Choroid plexus epithelial cell (primary cell): ENCODE measurements at places on chromosomes 16 and 17.

DNA sequence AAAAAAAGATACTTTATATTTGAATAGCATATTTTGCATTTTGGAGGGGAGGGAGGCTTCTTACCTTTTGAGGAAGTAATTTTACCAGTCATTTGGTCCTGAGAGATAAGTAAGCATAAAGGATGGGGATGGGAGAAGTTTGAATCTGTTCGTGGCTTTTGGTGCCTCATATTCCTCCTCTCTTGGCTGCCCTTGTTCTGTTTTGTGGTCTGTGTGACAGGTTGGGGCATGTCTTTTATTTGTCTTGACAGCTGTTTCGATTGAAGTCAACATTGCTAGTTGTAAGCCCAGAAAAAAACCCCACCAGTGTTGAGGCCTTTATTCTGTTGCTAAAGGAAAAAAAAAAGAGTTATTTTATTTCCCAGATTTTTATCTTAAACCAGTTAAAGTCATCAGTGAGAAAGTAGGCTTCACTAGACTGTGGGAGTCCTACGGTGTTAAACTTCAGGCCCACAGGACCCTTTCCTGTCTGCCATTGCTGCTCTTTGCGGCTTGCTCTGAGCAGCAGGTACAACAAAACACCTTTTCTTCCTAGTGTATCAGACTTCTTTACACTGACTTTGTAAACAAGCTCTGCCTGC lies 11.4 kb downstream of the SLC7A6 start:
- no peak for DNase-seq

- DNase-seq, result no peak
Observed at GRCh38 chr16:85424260-85425073, 188.7 kb upstream of the GSE1 start.

GRCh38 chr17:56866076-56866475 lies 32.1 kb downstream of the DGKE start:
- no peak for DNase-seq

- DNase-seq, result no peak
Observed at GRCh38 chr17:28174352-28175046, 132.0 kb downstream of the NLK start.

DNA sequence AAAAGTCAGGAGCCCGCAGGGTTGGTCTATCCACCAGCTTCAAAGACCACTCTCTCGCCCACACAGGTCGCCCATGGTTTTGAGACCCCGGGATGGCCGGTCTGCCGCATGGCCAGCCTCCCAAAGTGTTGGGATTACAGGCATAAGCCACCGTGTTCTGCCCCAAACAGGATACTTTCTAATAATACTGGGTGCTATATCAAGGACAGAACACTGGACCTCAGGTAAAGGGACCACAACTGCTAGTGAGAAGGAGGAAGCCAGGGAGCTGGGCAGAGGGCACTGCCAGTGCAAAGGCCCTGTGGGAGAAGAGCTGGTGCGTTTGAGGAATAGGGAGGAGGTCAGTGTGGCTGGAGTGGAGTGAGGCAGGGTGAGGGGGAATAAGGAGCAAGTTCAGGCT lies 34.1 kb downstream of the IL21R start:
- DNase-seq, result no peak

DNA sequence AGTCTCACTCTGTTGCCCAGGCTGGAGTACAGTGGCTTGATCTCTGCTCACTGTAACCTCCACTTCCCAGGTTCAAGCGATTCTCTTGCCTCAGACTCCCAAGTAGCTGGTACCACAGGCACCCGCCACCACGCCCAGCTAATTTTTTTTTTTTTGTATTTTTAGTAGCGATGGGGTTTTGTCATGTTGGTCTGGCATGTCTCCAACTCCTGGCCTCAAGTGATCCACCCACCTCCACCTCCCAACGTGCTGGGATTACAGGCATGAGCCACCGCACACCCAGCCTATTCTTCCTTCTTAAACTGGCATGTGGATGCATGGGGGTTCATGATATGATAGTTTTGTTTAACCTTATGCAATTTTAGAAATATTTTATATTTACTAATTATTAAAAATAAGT lies 39.4 kb upstream of the VWA3A start:
- no peak for DNase-seq

- DNase-seq, result peak; percentile 65
Observed at GRCh38 chr17:81481073-81481799, 31.4 kb downstream of the ACTG1 start.

DNA sequence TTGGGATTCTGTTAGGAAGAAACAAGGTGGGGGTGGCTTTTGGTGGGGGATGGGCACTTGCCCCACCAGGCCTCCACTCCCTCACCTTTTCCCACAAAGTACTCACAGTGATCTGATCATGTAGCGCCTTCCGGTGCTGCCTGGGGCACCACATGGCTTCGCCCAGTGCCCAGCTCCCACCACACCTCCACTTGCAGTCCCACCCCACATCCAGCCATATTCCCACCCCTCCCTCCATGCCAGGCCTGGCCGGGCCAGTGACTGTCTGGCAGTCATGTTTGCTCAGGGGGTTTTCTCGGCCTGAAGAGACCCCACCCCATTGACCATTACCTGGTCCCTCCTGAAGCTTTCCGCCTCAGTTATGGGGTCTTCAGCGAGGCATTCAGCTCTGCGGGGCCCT lies 201.5 kb downstream of the SPECC1 start:
- DNase-seq, result no peak

GRCh38 chr16:7025616-7026190 lies 306.9 kb upstream of the RBFOX1 start:
- peak; percentile 2 for DNase-seq

DNA sequence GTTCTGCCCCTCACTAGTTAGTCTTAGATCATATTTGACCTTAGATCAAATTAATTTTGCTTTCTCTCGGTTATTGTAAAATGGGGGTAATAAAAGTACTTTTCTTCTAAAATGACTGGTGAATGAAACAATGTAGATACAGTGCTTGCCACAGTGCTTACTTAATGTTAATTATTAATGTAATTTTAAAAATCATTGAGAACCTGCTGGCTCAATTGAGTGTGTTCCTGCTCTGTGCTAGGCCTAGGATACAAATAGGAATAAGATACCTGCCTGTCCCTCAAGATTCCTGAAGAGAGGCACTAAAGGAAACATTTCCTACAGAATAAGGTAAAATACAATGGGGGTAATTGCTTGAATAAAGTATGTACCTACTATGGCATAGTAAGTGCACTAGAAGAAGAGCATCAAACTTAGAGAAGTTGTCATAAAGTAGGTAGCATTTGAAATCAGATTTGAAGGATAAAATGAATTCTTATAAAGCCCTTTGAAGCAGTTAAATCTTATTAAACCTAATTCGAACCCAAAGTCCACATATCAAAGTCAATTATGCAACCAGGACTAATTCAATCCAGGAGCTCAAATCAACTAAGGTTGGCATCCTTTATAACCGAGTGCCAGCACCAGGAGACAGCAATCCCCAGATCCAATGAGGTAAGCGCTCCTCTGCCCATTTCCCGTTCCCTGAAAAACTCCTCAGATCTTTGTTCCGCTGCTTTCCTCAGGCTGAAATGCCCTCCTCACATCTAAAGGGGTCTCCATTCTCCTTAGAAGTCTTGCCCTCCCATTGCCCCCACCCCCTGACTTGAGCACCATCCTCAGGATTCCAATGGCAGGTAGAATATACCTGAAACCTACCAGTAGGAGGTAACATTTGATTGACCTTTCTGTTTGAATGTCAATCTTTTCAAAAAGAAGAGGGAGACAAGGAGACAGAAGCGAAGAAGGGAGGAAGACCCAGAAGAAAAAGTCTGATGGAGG lies 2.4 kb upstream of the MED13 start:
- DNase-seq, result no peak

- no peak for DNase-seq
Observed at GRCh38 chr16:17321824-17322223, 148.9 kb downstream of the XYLT1 start.

GRCh38 chr17:79899584-79899983 lies 60.3 kb upstream of the CBX4 start:
- no peak for DNase-seq

GRCh38 chr17:78383725-78384471 lies 5.4 kb downstream of the PGS1 start:
- peak; percentile 99 for DNase-seq

GRCh38 chr16:17578981-17579874 lies 108.5 kb upstream of the XYLT1 start:
- DNase-seq, result peak; percentile 79

GRCh38 chr16:56610609-56611111 lies 2.3 kb downstream of the MT2A start:
- DNase-seq, result peak; percentile 63

DNA sequence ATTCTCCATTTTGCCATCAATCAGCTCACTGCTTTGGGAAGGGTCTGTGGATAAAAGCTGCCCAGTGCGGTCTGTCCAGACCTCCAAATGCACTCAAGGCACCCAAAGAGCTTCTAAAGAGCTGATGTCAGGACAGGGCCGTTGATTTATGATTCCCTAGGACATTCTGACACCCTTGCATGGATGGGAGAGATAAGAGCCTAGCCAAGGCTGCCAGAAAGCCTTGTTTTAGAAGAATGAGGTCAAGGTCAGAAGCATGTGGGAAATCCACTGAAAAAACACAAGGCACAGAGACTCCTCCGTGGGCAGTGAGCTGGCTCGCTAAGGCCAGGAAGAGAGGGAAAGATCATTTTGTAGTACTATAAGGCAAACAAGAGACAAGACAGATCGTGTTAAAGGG lies 214.0 kb downstream of the CDH11 start:
- no peak for DNase-seq

GRCh38 chr16:57071831-57072582 lies 20.4 kb upstream of the CPNE2 start:
- peak; percentile 45 for DNase-seq
